ENCODE measurements at places on chromosomes 11 and 22. TPM values are rescaled to one million over a fixed set of nuclear protein-coding genes. Genes with fewer than 3 reads are reported as not detected.

The BTBD18 gene
- not detected for total RNA-seq

The ST3GAL4 gene
- 64.6 TPM for total RNA-seq

The VPREB3 gene
- total RNA-seq = not detected

The PANX3 gene
- total RNA-seq = not detected

The MUC15 gene
- not detected for total RNA-seq

The LRRC75B gene
- 4.9 TPM for total RNA-seq

The KDM4E gene
- total RNA-seq = not detected

The CARD18 gene
- total RNA-seq = not detected

The POTEH gene
- total RNA-seq = not detected

The TMPRSS4 gene
- 0.17 TPM for total RNA-seq

The SOX10 gene
- total RNA-seq = not detected

The MB gene
- not detected for total RNA-seq
